ENCODE measurements at places on chromosomes 1 and 21.

- DNase-seq = peak; percentile 73
Observed at GRCh38 chr1:150234566-150235293, 1.2 kb downstream of the ANP32E start.

DNA sequence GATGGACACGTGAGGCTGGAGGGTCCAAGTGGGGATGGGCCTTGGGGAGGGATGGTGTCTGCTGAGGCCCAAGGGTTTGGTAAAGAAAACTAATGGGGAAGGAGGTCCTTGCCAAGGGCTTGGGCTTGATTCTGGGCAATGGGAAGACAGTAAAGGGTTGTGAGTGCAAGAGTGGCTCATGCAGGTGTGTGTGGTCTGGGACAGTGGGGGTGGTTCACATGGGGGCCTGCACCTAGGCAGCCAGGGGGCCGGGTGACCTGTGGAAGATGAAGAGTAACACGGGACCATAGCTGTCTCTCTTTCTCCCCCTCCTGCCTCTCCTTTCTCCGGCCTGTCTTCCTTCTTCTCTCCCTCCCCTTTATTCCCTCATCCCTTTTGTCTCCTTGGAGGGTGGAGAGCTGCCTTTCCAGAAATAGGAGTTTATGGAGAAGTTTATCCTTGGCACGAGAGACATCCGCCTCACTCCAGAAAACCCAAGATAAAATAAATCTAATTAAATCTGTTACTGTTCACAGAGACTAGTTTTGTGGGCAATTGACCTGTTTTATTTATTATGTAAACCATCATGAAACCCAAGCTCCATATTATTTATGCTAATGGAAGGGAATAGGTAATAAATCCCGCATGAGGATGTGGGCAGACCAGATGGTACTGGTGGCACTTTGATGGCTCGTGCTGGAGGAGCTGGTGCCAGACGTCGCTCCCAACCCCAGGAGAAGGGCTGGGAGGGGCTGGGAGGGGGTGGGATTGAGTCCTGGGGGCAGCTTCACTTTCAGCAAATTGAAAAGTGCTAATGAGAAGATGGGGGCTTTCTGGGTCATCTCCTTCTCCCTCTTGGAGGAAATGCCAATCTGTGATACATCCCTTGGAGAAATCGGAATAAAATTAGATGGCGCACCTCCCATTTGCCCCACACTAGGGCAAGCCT is 272.9 kb upstream of the CSF3R start:
- no peak for DNase-seq

- no peak for DNase-seq
Observed at GRCh38 chr1:225642177-225642576, 10.7 kb downstream of the ENAH start.

- no peak for DNase-seq
Observed at GRCh38 chr1:20449735-20450311, 36.2 kb downstream of the CAMK2N1 start.

- no peak for DNase-seq
Observed at GRCh38 chr1:46043458-46044017, 88.9 kb downstream of the PIK3R3 start.

DNA sequence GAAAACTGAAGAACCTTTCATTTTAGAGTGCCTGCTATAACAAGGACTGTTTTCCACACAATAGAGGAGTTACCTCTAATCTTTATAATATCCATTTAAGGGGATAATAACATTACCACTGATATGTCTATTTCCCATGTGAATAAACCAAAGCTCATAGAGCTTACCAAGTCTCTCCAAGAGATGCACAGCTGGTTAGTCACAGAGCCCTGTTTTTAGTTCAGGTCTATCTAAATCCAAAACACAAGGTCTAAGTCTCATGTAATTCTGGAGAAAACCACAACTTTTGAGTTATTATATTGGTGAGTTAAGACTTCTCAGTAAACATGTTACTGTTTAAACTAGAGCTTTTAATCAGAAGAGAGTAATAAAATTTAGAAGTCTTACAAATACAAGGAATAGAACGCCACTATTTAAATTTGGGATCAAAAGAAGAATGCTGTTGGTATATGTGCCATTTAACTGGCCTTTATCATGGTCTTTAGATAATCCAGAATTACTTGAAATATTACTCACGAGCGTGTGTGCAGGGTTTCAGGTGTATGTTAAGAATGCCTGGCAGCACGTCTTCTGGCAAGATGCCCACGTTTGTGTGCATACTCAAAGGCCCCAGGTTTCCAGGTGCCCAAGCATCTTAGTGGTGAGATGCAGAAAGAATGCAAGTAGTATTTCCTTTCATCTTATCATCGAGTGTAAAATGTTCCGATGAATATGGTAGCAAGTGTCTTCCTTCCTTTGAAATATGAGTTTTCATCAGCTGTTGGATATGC is 190.6 kb downstream of the FMN2 start:
- no peak for DNase-seq

DNA sequence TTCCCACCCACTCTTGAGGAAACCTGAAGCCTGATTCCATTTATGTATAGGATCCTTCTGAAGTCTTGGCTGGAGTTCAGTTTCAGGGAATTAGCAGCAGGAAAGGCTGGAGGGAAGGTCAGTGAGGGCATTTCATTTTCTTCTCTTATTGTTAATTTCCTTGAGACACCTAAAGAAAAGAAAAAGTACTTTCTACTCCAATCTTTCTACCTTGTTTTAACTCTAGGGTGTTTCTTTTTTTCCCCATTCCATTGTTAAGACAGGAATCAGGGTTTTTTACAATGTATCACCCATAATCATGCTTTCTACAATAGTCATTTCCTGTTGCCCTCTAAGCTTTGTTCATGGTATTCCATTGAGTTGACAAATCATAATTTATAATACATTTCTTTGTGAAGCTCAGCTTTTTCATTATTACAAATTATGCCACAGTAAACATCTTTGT is 27.4 kb downstream of the SNRPE start:
- no peak for DNase-seq

- no peak for DNase-seq
Observed at GRCh38 chr1:76615253-76616035, 251.8 kb upstream of the ST6GALNAC5 start.

GRCh38 chr1:102163799-102164198 is 167.1 kb upstream of the OLFM3 start:
- DNase-seq = no peak

- DNase-seq = no peak
Observed at GRCh38 chr21:38121888-38122720, 134.7 kb upstream of the KCNJ15 start.

GRCh38 chr1:218837051-218837450 is 336.6 kb upstream of the LYPLAL1 start:
- no peak for DNase-seq

DNA sequence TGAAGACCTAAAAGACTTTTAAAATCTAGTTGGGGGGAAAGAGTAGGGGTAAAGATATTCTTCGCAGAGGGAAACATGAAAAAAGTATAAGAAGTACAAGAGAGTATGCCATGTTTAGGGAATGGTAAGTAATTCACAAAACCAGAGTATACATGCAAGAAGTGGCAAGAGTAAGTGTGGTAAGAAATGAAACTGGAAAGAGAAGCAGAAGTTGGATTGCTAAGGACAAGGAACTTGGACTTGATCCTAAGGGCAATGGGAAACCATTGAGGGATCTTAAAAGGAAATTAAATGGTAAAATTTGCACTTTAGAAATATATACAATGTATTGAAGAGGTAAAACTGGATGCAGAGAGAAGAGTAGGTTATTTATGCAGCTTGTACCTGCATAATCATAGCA is 9.2 kb upstream of the ZNF644 start:
- no peak for DNase-seq

GRCh38 chr21:32770871-32771523 is 558 bp downstream of the PAXBP1 start:
- peak; percentile 4 for DNase-seq

DNA sequence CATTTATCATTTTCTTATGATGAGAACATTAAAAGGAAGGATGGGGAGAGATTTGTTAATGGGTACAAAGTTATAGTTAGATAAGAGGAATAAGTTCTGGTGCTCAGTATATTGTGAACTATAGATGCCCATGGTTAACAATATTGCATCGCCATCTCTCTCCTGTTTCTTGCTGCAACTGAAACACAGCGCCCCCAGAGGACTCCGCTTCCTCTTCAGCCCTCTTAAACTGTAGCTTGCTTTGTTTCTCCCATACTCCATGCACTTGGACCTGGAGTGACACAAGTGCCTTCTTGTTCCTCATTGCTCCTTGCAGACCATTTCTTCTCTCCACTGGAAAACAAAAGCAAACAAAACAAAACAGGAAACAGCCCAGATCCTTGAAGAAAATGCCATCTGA is 70.1 kb upstream of the NTPCR start:
- no peak for DNase-seq

DNA sequence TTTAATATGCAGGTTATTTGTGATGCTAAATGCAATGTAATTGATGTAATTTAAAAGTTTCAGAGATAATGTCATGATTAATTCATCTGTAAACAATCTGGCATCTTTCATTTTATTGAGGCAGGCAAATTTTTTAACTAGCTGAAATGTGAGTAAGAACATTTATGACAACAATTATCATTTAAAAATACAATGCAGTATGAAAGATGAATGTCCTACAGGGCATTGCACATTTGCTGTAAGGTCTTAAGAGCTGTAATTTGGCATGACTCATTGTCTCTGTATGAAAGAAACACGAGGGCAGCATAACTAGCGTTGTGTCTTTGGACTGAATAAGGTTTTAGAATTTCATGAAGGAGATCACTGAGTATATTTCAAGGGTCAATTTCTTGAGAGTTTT is 642.8 kb downstream of the PLA2G4A start:
- DNase-seq = no peak

DNA sequence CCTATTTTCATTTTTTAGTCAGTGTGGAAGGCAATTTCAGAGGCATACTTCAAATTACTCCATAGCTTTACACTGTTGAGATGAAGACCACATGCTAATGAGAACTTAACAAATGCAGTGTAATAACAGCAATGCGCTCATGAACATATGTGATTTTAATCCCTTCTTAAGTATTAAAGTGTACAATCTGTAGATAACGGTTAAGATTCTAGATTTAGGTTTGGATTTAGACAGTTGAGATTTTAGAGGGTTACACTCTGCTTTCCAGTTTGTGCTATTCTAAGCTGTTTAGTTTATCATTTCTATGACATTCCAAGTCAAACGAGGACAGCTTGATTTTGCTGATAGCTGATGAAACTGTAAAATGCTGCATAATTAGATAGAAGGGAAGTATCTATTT is 257.8 kb upstream of the CHRM3 start:
- no peak for DNase-seq

GRCh38 chr1:201900476-201900875 is 11.8 kb downstream of the SHISA4 start:
- DNase-seq = no peak

GRCh38 chr1:112618721-112619517 is at the start of gene ST7L:
ST7L (minus strand) TSS chr1:112619141; CDS start chr1:112619113, 28 bp downstream.
- DNase-seq = peak; percentile 36

- DNase-seq = no peak
Observed at GRCh38 chr1:95013950-95014574, 58.7 kb downstream of the ALG14 start.

- no peak for DNase-seq
Observed at GRCh38 chr21:29586696-29587095, 288.0 kb downstream of the BACH1 start.

DNA sequence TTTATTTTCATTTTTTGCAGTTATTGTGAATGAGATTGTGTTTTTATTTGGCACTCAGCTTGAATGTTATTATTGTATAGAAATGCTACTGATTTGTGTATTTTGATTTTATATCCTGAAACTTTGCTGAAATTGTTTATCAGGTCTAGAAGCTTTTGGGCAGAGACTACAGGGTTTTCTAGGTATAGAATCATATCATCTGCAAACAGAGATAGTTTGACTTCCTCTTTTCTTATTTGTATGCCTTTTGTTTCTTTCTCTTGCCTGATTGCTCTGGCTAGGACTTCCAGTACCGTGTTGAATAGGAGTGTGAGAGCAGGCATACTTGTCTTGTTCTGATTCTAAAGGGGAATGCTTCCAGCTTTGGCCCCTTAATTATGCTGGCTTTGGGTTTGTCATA is 27.3 kb downstream of the ZNF691 start:
- no peak for DNase-seq

GRCh38 chr1:172238965-172239364 is 181.5 kb upstream of the C1orf105 start:
- no peak for DNase-seq

DNA sequence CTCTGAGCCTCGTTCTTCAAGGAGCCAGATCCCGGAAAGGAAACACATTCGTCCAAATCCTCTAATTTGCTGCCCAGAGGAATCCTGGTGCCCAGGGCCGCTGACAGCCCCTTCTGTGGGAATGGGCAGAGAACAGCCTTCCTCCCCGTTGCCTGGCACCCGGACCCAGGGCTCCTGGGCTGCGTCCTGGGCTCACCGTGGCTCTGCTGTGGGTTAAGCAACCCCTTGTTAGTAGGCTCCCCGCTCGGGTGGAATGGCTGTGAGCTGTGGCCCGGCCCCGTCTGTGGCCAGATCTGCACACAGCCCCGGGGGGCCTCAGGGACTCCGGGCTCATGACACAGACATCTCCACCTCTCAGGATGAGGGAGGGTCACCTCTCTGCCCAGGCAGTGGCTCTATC is 122.9 kb upstream of the ARHGEF16 start:
- DNase-seq = no peak

GRCh38 chr1:46820076-46820475 is 21.2 kb downstream of the CYP4B1 start:
- no peak for DNase-seq

GRCh38 chr21:40759061-40759460 is 87.9 kb downstream of the DSCAM start:
- DNase-seq = no peak

- DNase-seq = no peak
Observed at GRCh38 chr1:17539477-17540254, at the start of gene ARHGEF10L. ARHGEF10L (plus strand) TSS chr1:17539698; CDS start chr1:17580596, 40,898 bp downstream.

DNA sequence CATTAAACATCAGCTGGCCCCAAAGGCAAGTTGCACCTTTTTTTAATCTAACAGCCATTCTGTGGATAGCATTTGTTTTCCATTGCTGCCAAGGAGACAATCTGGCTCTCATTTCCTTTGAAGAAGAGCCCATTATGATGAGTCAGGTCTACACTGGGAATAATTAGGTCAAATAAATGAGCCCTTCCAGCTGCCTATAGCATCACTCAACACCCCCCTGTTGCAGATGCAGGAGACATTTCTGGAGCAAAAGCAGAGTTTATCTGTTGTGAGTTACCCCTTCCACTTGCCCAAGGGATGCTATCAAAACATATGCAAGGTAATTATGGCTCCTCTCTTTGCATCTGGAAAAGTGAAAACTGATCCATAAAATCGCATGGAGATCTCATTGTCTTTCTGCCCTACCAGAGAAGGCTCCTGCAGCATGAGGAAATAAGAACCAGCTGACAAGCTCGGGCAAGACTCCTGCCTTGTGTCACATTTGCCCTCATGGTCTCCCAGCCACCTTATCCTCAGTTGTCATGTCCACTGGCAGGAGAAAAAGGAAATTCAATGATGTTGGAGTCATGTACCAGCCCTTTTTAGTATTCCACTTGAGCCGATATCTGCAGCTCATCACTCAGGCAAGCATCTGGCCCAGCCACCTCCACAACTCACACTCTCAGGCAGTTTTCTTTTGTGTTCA is 135.9 kb downstream of the SLC30A10 start:
- DNase-seq = no peak

Measured in activated CD4-positive, alpha-beta T cell treated with anti-CD3 and anti-CD28 coated beads, Interleukin-2, amount 50 U/mL, for 24 hours (primary cell).